Muscle of leg (tissue), 16 donors: ENCODE measurements at places on chromosomes 6 and 20. TPM values are rescaled to one million over a fixed set of nuclear protein-coding genes. Genes with fewer than 3 reads are reported as not detected.

DNA sequence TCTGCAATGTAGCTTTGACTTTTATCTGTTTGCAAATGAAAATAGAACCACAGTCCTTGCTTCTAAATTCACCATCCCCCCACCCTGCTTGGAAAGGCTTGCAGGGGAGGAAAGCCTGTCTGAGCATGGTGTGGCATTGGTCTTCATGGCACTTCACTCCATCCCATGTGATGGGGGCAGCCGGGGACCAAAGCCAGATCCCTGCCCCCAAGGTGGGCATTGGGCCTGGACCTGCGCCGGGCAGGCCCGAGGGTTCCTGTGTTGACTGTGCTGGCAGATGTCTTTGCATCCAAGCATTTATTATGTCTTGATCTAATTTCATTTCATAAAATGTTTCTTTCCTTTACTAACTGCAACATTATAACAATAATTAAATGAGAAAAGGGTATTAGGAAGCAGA, 120.0 kb downstream of the SYNDIG1 start:
- no peak overlapping the region for H3K27ac ChIP-seq
- no peaks in the 10 kb centered on the region for H3K36me3 ChIP-seq
- peaks cover 3% of the 10 kb centered on the region for H3K27me3 ChIP-seq

GRCh38 chr6:22783931-22784330, 214.6 kb downstream of the HDGFL1 start:
- peak; percentile 41 for DNase-seq
- no peaks in the 10 kb centered on the region for H3K27me3 ChIP-seq
- peak overlapping the region; percentile 83 for H3K27ac ChIP-seq
- H3K4me3 ChIP-seq = no peak overlapping the region

GRCh38 chr6:95232446-95232845, 344.9 kb upstream of the MANEA start:
- no peaks in the 10 kb centered on the region for H3K36me3 ChIP-seq
- H3K4me3 ChIP-seq = no peak overlapping the region
- no peaks in the 10 kb centered on the region for H3K4me1 ChIP-seq
- DNase-seq = peak; percentile 57
- H3K27me3 ChIP-seq = no peaks in the 10 kb centered on the region

GRCh38 chr6:21741221-21742109, 147.9 kb downstream of the SOX4 start:
- peak overlapping the region; percentile 48 for H3K27ac ChIP-seq
- H3K4me1 ChIP-seq = peaks cover 4% of the 10 kb centered on the region
- no peak overlapping the region for H3K4me3 ChIP-seq
- H3K27me3 ChIP-seq = no peaks in the 10 kb centered on the region
- peak; percentile 39 for DNase-seq

The CCR6 gene
- 0.11 TPM for polyA plus RNA-seq
